ENCODE measurements at places on chromosomes 12 and 14.

DNA sequence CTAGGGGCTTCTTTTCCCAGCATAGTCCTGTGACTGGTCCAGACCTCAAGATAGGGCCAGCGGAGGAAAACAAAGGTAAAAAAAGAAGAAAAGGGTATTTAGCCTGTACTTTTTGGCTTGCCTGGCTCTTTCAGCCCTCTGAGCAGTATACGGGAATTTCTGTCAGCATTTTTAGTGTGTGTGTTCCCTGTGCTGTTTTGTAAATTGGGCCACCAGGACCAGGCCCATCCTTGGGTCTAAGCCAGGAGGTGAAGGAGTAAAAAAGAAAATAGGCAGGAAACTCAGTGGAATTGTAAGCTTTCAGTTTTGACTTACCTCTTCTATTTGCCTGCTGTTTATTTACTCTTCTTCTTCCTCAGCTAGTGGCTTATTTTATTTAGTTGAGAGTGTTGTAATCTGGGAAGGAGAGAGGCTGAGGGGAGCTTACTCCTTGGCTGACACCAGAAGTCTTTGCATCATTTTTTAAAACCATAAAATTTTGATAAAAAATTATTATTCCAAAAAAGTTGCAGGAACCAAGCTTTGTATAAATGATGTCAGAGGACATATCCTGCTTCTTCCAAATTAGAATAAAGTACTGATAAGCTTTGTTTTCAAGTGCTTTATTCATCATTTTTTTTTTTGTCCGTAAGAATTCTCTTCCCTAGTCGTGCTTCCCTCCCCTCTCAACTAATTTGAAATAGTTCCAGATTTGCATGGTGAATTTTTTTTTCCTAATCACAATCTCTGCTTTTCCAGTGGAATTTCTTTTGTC, 63.7 kb downstream of the DIP2B start:
- DNase-seq: no peak

GRCh38 chr14:58797010-58797429, 159.3 kb downstream of the DACT1 start:
- DNase-seq: no peak

DNA sequence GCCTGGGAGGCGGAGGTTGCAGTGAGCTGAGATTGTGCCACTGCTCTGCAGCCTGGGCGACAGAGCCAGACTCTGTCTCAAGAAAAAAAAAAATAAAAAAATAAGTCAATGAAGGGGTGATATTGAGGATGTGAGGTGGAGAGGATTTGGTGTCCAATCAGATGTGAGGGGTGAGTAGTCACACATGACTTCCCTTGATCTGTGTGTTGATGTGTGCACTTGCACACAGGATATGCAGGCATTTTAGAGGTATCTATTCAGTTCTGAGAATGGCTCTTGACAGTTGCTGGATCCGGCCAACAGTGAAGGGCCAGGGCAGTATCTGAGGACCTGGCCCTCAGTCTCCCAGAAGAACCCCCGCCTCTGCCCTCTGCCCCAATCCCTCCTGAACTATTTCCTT, 7.8 kb upstream of the SP7 start:
- DNase-seq: no peak

GRCh38 chr14:73746520-73747378, 32.6 kb upstream of the PNMA1 start:
- no peak for DNase-seq

GRCh38 chr12:106919910-106920544, 35.7 kb upstream of the TMEM263 start:
- DNase-seq: no peak

DNA sequence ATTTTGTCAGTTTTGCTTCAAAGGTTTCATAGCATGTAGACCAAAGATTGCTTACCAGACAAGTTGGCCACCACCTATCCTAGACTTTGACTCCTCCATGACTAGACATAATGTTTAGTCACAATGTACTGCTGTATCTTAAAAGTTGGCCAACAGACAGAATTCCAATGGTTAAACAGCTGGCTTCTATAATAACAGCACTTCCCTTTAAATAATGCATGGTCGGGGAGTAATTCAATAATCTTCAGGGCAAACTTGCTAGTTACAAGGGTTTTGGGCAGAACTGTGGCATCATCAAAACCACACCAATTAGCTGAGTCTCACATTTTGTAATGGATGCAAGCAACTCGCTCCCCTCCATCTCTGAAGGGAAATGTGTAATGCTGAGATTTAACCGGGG, 56.9 kb downstream of the IGF1 start:
- no peak for DNase-seq

DNA sequence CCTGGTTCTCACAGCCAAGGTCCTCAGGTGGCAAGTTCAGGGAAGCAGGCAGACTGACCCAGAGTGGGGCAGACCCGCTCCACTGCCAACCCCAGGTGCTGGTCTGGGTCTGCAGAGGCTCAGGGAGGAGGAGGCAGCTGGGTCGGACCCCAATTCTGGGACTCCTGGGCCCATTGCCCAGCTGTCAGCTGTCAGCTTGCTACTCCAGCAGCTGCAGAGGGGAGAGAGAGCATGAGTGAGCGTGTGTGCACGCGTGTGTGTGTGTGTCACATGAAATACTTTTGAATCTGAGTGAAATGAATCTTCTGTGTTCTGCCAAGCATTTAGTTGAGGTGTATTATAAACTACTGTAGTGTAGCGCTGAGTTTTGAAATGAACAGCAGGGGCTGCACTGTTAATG, 30.8 kb downstream of the XRCC3 start:
- DNase-seq: no peak

DNA sequence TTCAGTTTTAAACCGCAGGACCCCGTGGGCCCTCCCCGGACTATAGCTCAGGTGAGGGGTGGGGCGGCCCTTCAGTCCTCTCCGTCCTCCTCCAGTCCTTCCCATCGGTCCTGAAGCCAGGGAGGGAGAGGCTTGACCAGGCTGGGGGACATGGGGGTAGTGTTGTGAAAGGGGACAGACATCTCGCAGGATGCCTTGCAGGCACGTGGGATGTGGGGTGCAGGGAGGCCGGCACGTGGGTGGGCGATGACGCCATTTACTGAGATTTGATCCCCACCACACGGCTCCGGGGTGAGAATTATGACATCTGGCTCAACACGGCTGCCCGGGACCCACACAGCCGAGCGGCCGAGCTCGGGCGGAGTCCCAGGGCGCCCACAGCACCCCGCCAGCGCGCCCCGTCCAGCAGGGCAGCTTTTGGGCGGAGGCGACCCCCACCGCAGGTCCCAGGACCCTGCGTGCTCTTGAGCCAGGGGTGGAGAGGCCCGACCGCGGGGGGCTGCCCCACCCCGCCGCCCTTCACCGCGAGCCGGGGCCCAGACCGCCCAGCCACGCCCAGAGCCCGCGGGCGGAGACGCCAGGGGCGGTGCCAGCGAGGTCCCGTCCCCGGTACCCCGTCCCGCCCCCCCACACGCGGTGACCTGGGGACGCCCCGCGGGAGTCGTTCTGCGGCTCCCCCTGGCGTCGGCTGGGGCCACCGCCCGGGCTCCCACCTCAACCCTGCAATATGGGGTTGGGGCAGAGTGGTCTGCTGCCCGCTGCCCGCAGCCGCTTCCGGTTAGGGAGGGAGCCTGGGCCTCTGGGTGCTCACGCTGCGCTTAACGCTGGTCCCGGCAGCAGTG, 3.3 kb upstream of the EXOC3L4 start:
- no peak for DNase-seq

DNA sequence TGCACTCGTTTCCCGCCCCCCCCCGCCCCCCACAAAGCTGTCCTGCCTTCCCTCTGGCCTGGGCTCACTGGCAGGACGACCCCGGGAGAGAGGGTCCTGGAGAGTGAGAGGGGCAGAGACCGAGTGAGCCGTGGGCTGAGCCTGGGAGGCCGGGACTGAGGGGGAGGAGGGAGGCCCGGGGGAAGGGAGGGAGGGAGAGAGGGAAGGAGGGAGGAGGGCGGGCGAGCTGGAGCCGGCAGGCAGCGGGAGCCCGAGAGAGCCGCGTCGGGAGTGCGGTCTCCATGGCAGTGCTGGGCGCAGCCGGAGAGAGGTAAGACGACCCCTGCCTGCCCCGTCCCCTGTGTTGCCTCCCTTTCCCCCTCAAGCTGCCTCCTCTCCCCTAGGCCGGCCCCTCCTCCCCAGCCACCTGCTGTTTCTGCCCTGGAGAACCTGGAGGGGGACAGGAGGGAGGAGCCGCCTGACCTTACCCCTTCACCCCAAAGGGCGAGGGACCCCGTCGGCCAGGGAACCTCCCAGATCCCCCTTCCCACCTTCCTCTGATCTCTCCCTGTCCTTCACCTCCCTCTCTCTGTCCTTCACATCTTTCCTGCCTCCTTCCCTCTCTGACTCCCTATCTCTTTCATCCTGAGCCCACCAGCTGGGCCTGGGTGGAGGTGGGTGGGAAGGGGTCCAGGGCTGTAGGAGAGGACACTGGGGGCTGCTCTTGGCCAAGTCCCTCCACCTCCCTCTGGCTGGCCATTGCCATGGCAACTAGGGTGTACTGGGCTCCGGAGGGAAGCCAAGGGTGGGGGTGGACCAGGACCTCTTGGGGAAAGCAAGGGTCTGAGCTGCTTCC, at the start of gene GPR162:
GPR162 (plus strand) TSS at position 231 of the 835 bp plus-strand sequence. CDS start 2,078 bp downstream, outside the sequence.
- DNase-seq: no peak

DNA sequence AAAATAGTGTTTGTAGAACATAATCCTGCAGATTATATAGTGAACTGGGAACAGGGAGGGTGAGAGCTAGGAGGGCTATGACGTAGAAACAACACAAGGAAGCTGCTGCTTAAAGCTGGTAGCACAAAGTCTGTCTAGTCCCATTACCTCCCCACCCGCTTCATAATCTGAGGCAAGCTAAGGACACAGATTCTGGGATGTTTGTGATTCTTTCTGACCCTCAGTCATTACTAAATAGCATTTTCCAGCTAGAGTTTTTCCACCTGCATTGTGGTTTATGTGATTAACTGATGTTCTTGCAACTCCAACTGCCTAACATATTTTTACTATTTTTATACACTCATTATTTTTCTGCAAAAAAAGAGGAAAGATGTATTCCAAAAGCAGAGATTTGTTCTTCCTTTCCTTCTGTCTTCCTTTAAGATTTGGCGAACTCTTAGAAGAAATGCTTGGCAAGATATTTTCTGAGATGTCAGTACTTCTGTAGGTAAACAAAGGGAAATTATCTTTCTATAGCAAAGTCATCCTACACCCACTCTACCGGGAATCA, 293.2 kb upstream of the FAR2 start:
- DNase-seq: peak; percentile 44

- peak; percentile 12 for DNase-seq
These were observed 132.4 kb upstream of the PZP start for GRCh38 chr12:9340422-9341259.

- DNase-seq: no peak
These were observed 291.5 kb downstream of the FUT8 start for GRCh38 chr14:65703996-65704395.
